ENCODE measurements at places on chromosomes 3 and 15.

GRCh38 chr15:90482124-90483011 is 47.4 kb upstream of the CRTC3 start:
- no peak for DNase-seq

DNA sequence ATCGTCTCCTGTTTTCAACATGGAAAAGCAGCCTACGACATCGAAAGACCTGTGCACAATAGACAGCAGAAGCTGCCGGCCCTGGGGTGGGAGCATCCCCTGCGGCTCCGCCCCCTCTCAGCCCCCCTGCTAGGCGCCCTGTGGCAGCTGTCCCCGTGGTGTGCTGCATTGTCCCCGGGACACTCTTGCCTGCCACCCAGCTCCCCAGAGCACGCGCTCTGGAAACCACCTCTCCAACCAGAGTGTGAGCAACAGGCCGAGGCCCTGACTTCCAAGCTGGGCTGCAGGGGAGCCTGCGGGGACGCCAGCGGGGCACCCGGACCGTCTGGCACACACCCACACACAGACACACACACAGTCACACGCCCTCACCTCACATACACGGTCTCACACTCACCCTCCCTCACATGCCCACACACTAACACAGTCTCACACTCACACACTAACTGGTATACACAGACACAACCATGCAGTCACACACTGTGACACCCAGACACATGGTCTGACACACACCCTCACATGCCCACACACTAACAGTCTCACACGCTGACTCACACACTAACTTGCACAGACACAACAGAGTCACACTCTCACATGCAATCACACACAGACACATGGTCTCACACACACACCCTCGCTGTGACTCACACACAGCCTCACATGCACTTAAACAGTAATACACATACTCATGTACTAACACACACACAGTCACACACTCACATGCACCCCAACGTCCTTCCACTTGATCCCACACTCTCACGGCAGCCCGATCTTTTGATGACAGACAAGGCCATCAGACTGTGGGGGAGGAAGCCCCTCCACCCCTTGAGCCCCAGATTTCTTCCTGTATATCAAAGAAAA is 94.7 kb downstream of the OCA2 start:
- DNase-seq: no peak

DNA sequence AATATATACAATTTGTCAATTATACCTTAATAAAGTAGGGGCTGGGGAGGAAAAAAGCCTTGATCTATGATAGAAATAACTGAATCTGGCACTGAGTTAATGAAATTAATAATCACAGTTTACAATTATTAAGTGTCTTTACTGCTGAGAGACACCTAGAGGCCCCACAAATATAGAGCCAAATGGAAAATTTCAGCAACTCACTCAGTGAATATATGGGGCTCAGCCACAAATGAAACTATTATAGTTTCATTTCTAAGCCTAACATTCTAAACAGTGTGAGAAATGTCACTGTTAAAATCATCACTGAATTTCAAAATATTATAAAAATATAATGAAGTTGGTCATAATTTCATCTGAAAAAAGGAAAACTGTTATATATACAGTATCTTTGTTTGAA is 40.3 kb downstream of the GNB4 start:
- DNase-seq: no peak

DNA sequence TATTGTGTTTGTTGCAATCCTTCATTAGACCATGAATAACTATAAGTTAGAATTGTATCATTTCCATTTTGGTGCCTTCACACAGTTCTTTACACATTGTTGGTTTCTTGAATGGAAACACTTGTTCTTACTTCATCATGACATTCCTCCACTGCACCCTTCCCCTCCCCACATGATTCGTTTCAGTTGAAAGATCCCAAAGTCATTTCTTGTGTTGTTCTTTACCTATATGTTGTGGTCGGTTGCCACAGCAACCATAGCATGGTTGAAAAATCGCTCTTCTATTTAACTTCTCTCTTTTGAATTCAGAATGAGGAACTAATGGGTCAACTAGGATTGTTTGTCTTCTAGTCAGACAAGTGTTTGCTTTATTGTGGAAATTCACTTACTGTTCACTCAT is 103.3 kb downstream of the IL1RAP start:
- no peak for DNase-seq

- DNase-seq: no peak
Measured at GRCh38 chr15:82548700-82549099, 8.4 kb upstream of the RPS17 start.

DNA sequence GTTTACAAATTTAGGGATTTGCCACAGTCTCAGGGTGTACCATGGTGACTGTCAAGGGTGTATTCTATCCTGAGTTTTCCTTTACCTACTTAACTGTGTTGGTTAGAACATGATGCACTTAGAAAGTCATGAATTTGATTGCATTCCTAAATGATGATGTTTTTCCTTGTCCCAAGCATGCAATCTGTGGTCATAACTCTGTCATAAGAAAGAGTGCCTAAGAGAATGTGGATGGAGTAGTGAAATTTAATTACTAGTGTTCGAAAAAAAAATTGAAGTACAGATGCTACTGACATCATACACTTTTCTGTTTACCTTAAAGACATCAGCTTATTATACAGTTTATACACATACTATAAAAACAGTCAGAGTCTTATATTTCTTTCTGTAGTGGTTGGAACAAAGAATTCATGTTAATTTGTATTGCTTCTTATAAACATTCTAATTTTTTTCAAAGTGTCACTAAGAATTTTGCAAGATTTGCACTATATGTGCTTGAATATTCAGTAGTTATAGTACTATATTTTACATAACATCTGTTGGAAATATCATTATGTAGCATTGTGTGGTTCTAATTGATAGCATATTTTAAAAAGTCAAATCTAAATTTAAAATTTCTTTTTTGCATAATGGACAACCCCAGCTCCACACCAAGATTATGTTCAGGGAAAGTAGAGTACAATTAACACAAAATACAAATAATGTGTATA is 231.3 kb upstream of the KCNMB2 start:
- no peak for DNase-seq

- DNase-seq: no peak
Measured at GRCh38 chr3:193921465-193921864, 214.5 kb upstream of the HES1 start.

DNA sequence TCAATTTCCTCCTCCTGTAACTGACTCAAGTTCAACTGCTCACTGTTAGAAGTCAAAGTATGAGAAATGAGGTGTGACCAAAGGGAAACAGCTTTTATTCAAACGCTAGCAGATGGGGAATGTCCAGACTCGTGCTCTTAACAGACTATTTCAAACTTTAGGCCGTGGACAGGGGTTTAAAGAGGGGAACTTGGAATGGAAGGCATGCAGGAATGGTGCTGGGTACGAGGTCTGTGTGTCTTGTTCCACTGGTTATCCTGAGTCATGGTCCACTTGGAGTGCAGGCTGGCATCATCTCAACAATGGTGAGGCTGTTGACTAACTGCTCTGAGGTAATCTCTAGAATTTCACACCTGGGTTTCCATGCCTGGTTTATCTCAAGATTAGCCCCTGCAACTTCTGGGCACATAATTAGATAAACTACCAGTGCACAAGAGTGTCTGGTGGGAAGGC is 22.9 kb upstream of the DNAAF4 start:
- no peak for DNase-seq

GRCh38 chr15:100439514-100439913 is 89.2 kb downstream of the CERS3 start:
- no peak for DNase-seq

DNA sequence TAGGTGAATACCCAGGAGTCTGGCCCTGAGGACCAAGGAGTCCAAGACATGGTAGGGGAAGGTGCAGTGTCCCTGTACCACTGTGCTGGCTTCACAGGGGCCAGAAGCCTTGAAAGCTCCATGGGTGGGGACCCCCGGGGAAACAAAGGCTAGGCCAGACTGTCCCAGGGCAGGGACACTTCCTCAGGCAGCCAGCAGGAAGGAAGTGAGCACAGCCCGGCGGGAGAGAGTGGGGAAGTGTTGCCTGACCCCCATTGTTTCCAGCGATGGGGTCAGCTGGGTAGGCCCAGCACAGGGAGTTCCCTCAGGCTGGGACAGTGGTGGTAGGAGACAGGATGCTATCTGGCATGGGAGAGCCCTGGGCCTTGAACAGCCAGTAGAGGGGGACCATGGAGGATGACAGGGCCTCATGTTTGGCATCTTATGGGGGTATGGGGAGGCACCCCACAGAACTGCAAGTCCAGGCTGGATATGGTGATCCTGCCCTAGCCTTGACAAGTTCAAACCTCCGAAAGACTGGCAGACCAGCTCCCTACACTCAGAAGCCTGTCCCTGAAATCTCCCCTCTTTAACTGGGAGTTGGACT is 1.2 kb upstream of the HYAL2 start:
- no peak for DNase-seq

GRCh38 chr15:76866716-76867321 is 38.3 kb downstream of the SCAPER start:
- DNase-seq: no peak

GRCh38 chr15:99411234-99411633 is 154.6 kb upstream of the MEF2A start:
- DNase-seq: no peak

DNA sequence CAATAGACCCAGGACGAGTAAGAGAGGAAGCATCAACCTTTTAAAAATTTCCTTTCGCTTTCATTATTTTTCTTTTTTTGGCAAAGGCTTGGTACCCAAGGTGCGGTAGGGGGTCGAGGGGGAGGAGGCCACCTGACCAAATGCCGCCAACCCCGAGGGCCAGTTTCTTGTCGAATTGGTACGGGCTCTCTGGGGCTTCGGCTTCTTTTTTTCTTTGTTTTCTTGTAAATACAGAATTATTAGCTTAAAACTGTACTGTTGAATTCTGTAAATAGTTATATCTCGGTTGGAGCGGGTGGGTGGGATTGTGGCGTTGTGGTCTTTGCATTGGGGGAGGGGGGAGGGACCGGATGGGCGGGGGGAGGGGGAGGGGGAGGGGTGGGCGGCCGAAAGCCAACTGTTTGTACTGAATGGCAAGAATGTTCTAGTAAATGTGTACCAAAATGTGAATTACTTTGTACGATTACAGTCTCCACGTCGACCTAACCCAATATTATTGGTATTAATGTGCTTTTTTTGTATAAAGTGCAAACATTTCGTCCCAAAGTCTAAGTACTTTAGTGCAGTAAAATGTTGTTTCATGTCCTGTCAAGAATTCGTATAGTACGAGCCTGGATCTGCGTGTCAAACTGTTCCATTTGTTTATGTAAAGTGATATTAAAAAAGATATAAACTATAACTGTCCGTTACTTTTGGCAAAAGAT is 4.7 kb downstream of the ZIC1 start:
- DNase-seq: no peak

DNA sequence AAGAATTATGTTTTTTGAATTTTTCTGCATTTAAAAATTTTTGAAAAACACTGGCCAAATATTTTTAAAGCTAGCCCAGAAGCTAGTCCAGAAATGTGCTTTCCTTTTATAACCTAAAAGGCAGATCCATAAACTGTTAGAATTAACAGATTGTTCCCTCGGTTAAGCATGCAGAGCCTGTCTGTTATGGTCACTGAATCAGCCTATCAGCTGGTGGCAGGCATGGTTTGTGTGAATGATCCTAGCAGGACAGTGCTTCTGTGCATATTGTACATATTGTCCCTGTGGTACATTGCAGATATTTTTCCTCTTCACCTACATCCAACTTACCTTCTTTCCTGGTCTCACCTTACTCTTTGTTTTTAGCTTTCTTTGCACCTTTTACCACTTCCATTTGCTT is 53.3 kb downstream of the RARB start:
- no peak for DNase-seq

GRCh38 chr3:96169111-96169766 is 645.2 kb upstream of the EPHA6 start:
- no peak for DNase-seq
